ENCODE measurements at places on chromosomes 6 and 20.

DNA sequence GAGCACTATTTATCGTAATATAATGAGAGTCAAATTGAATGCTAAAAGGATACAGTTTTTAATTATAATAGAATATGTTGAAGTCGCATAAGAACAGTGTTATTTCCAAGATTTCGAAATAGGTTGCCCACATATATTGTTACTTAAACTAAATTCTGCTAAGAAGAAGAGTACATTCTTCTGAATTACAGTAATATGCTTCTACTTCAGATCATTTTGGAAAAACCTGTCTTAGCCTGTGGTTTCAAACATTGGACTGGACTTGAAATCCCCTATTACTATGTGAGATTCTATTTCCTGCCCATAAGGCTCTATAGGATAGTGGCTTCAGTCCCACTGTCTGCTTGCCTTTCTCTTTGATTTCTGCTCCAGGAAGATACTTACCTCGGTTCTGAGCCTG, 137.2 kb downstream of the B3GAT2 start:
- DNase-seq = peak; percentile 34

- no peak for DNase-seq
These were observed 92.2 kb downstream of the SOBP start for GRCh38 chr6:107582086-107582485.

DNA sequence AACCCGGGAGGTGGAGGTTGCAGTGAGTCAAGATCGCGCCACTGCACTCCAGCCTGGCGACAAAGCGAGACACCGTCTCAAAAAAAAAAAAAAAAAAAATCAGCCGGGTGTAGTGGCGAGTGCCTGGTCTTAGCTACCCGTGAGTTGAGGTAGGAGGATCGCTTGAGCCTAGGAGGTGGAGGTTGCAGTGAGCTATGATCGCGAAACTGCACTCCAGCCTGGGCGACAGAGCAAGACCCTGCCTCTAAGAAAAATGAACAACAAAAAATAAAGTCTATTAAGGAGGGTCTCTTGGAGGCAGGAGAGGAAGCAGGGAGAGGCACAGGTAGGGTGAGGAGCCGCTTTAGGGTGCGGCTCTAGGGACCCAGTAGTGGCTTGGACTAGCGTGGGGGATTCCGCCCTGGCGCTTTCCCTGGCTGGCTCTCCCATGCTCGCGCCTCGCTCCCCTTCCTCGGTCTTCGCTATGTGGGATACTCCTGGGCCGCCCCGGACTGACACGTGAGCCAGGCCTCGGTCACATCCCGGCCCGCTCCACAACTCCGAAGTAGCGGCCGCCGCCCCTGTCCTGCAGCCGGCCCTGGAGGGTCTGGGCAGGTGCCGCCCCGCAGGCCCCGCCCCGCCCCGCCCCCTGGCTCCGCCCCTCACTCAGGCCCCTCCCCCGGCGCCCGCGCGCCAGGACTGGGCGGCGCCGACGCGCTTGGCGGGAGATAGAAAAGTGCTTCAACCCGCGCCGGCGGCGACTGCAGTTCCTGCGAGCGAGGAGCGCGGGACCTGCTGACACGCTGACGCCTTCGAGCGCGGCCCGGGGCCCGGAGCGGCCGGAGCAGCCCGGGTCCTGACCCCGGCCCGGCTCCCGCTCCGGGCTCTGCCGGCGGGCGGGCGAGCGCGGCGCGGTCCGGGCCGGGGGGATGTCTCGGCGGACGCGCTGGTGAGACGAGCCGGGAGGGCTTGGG, at the start of gene MYBL2:
MYBL2 (plus strand) TSS at position 739 of the 953 bp plus-strand sequence; CDS start at position 909, 170 bp downstream.
- DNase-seq = peak; percentile 59

GRCh38 chr6:41939176-41939847, 2.3 kb downstream of the CCND3 start:
- DNase-seq = peak; percentile 53

DNA sequence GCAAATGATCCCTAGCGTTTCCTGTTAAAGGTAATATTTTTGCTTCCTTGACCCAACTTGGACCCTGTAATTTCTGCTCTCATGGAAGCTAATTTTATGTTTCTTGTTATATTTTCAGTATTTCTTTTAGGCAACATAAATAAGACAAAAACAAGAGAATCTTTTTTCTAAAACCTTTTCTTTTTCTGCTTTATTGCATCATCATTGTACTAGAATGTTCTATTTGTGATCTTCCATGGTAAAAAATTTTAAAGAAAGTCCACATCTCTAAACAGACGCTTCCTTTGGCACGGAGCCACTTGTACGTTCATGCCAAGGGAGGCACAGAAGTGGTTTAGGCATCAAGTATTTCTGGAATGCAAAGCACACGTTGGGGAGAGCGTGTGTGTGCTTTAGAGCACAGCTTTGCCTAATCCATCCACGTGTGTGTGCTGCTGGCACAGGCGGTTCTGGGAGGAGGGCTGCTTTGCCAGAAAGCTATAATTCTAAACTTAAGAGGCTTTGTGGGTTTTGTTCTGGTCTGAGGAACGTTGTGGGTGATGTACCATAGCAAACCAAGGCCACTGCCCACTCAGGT, 98.3 kb downstream of the SASH1 start:
- DNase-seq = peak; percentile 91

GRCh38 chr6:63929111-63929510, 293.5 kb downstream of the PHF3 start:
- DNase-seq = no peak

DNA sequence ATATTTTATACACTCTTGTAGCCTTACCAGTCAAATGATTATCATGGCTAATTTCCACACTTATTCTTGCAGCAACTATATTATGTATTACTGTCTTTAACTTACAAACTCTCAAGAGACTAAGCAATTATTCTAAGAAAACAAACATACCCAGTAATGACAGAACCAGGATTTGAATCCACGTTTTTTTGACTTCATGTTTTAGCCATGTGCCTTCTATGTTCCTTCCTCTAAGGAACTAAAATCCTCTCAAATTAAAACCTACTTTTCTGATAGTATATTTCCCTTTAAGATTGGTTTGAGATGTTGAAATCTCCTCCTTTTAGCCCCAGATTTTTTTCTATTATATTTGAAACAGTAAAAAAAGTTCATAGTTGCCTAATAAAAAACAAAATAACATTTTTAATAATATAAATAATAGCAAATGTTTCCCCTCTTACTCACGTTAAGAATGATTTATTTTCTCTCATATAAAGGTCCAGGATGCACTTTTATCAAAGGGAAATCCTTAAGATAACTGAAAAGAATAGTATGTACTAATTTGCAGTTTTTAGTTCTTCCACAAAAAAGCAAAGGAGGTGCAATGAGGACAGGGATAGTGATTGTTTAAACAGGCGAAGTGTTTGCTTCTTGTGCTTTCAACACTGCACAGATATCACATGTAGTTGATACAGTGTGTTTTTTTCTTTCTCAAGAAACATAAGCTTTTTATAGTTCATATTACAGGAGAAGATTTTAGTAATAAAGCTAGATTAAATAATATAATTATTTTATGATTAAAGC, 54.0 kb downstream of the VTA1 start:
- no peak for DNase-seq

DNA sequence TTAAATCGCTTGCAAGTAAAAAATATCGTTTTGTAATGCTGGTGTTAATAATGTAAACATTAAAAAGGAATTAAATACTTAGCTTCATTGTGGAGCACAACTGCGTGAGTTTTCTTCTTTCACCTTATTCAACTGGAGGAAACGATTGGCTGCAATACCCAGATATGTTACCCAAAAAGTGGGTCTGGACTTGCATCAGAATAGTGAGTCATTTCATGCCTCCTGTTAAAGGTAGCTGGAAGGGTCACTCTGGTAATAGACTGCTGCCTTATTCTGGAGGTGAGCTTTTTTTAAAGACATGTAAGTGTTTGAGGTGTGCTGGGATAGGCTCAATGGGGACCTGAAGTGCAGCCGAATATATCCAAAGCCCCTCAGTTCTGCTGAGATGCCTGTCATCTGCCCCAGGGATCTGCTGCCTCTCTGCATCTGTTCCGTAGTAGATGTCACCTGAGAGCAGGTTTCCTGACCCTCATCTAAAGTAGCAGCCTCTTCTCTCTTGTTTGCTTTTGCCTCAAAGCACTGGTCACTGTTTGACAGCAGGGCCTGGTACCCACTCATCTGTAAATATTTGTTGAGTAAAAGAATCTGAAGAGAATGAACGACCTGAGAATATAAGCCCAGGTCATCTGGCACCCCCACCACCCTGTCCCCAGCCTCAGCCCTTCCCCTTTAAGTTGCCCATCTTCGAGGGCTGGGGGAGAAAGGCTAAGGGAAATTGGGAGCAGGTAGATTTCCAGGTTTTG, 5.6 kb upstream of the UQCC2 start:
- no peak for DNase-seq

- no peak for DNase-seq
These were observed 9.4 kb upstream of the IDH3B start for GRCh38 chr20:2673453-2673852.

- no peak for DNase-seq
These were observed 150.1 kb upstream of the PDE7B start for GRCh38 chr6:135701426-135701825.

DNA sequence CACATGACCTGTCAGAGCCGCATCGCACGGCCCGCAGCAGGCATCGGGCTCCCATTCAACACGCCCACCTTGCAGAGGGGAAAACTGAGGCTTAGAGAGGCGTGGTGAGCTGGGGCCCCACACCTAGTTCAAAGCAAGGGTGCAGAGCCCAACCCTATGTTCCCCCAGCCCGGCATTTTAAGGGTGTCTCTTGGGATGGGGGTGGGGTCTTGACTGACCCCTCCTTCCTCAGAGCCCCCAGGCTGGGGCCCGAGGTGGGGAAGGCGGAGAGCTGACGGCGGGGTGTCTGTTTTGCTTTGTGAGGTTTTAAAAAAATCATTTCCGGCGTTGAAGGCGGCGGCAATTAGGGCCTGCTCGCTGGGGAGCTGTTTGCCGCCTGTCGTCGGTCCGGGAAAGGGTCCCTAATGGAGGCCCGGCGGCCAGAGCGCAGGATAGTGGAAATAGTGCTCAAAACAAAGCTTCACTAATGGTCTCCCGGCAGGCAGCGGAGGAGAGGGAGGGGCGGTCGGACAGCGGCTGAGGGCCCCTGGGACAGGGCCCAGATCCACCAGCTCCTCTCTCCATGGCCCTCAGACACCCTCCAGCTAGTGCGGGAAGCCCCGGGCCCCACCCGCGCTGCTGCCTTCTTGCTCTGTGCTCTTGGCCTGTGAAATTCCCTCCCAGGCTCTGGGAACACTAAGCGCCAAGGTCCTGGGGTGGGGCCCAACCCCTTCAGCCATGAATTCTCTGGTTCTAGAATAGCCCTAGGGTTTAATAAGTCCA, 11.9 kb downstream of the VSTM2L start:
- DNase-seq = peak; percentile 23

DNA sequence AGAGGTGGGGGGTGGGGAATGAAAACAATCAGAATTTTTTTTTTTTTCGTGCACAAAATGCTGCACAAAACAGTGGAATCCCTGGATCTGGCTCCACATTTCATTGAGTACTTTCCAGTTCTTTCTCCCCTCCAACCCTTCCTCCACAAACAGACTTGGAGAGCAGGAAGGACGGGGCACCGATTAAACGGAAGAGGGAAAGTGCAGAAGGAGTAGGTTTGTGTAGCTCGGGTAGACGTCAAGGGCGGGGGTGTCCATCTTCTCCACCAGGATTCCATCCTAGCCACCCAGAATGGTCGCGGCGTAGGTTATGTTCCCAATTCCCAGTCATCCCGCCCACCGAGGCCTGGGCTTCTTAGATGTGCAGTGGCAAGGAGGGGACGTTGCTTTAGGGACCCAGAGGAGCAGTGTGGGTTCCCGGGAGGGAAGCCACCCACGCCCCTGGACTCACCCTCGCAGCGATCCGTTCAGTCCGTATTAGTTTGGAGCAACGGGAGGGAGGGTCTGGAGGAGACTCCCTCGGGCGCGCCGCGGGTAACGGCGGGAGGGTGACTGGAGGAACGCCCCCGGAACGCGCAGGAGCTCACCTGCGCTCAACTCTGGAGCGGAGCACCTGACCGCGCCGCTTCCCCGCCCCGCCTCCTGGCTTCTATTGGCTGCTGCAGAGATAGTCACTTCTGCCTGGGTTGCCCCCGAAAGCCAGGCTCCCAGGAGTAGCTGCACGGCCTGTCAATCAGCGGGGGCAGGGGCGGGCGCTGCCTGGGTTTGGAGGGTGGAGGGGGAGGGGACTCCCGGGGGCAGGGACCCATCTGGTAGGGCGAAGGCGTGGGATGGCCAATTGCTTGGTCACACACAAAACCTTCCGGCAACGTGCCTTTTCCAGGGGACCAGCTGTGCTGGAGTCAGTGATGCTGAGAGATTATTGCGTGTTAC, at the start of gene ENPP5:
ENPP5 (minus strand) TSS at position 624 of the 933 bp plus-strand sequence. CDS start 2,718 bp downstream, outside the sequence.
- DNase-seq = peak; percentile 9

DNA sequence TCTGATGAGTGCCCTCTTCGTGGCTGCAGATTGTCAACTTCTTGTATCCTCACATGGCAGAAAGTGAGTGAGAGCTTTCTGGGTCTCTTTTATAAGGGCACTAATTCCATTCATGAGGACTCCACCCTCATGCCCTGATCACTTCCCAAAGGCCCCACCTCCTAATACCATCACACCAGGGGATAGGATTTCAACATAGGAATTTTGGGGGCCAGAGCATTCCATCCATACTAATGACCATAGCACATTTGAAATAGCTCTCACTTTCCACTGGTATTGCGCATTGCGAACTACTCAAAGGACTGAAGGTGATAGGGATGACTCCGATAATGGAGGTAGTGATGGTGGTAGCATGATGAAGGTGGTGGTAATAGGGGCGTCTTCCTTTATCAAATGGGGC, 324.3 kb downstream of the PRL start:
- DNase-seq = peak; percentile 25

DNA sequence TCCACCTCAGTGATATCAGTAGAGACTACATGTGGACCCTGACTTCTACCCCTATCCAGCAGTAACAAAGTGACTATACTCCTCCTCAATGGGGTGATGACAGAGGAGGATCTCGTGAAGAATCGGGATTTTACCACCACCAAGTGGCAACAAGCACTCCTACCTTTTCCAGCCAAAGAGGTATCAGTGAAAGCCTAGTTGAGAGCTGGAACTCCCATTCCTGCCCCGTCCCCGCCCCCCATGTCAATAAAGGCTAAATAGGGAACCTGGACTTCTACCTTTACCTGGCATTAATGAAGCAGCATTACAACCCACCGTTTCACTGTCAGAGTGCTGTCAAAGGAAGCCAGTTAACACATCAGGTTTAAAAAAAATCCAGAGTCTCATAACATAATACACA, 45.3 kb downstream of the RNF24 start:
- no peak for DNase-seq

DNA sequence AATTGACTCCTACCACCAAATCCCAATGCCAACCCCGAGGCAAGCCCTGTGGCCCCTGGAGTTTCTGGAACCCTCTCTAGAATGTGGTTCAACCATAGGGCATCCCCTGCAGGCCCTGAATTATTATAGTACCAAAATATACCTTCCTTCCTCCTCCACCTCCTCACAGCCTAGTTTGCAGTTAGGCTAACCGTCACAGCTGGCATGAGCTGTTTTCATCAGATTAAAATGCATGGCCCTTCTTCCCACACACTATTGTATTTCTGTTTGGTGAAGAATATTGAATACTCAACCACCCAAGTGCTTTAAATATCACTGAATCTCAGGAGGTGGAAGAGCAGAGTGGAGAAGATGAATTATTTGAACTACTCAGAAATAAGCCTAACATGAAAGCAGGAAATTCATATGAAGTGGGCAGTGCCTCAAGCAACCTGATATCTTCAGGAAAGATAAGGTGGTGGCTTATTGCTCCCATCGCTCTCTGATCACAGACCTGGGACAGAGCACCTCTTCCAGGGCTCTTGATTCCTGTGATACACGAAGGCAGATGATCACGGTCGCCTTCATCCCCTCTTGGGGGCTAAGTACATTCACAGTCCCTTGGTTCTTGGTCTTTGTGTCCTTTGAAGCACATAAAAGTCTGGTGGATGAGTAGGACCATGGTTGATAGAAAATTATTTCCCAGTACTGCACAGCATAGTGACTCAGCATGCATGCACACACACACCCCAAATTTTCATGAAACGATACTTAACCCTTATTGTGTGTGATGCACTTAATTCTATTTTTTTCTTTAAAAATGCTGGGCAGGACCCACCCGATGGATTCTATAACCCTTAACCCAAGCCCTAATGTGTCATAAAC, 90.9 kb downstream of the PSMG4 start:
- DNase-seq = no peak
